ENCODE measurements at places on chromosomes 6 and 20.

DNA sequence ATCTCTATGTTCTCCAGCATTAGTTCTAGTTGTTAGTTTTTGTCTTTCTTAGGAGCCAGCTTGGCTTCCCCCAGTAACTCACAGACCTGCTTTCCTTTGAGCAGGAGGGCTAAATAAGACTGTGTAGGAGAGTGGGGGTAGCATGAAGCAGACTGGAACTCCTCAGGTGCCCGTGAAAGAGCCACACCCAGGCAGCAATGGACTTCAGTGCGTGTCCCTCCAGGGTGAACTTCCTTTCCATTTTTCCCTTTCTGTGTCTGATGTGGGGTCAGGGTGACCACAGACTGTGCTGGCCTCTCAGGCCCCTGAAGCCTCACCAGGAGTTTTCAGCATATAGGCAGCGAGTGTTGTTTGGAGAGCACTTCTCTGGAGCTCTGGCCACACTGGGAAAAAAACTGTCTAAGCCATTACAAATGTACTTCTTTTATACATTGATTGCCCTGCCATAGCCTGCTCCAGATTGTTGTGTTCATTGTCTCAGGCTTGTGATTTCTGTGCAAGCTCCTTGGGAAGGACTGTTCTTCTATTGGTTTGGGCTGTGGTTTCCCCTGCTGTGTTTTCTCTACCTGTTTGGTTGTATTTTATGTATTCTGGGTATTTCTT, 55.7 kb downstream of the SH3BGRL2 start:
- DNase-seq, result no peak

DNA sequence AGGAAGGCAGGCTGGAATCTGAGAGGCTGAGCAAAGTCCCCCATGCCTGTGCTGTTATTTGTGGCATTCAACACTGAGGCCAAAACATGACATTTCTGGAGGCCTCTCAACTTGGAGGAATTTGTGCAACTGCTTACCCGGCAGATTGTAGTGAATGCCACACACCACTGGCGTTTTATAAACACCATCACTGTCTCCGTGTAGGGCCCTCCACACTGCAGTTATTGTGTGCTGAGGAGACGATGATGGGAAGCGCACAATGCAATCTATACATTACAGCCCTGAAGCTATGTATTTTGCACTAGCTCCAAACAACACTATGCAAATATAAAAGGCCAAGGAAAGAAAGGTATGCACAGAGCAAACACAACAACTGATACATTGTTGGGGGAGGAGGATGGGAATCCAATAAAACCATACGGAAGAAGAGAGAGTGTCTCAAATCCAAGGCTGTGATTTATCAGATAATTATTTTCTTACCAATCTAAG, 106.5 kb downstream of the SMLR1 start:
- no peak for DNase-seq

DNA sequence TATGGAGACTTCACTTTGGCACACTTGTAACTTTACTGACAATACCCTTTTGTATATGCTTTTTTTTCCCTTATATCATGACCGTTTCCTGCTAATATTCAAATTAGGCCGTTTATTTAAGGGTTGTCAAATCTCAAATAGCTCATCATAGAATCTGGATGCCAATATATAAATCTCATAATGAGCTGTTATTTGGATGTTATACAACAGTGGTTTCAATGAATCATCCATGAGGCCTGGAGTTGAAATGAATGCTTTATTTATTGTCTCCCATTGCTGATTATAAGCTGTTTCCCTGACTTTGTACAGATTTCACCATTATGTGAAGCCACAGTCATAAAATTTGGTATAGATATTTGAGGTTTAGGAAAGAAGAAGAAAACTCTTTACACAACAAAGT, 256.1 kb downstream of the PLCB1 start:
- DNase-seq, result no peak

GRCh38 chr6:169393753-169394152, 140.1 kb upstream of the THBS2 start:
- no peak for DNase-seq

GRCh38 chr6:132693478-132693877, 20.4 kb downstream of the VNN1 start:
- no peak for DNase-seq

GRCh38 chr20:47144463-47144862, 212.0 kb downstream of the ZMYND8 start:
- no peak for DNase-seq

DNA sequence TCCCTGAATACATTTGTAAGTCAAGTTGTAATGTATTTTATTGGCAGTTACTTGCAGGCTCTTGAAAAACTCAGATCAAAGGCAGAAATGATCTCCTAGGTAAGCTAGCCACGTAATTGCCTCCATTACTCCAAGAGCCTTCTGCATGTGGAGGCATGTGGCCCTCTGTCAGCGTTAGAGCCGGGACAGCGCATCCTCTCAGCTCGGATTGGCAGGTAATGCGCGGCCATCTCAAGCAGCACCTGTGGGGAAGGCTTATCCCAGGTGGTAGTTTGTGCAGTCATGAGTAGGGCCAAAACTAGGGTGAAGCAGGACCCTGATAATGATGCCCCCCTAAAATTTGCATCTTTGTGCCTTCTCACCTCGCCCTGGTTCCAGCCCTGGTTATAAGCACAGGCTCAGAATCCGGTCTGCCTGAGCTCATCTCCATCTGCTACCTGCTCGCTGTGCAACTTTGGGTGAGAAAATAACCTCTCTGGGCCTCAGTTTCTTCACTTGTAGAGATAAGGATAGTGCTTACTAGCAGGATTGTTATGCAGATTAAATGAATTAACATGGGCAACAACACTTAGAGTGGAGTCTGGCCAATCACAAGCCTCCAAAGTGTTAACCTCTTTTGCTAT, 157.5 kb upstream of the PMEPA1 start:
- no peak for DNase-seq
